Activated T-cell treated with anti-CD3 and anti-CD28 coated beads, Interleukin-2, amount 50 U/mL, for 48 hours (primary cell): ENCODE measurements at places on chromosomes 2 and 18.

GRCh38 chr2:100780203-100781008, 39.5 kb upstream of the NPAS2 start:
- no peak for DNase-seq

- no peak for DNase-seq
Observed at GRCh38 chr2:229235131-229235914, 35.8 kb downstream of the PID1 start.

GRCh38 chr2:64454386-64455332, 697 bp downstream of the LGALSL start:
- DNase-seq = peak; percentile 73

DNA sequence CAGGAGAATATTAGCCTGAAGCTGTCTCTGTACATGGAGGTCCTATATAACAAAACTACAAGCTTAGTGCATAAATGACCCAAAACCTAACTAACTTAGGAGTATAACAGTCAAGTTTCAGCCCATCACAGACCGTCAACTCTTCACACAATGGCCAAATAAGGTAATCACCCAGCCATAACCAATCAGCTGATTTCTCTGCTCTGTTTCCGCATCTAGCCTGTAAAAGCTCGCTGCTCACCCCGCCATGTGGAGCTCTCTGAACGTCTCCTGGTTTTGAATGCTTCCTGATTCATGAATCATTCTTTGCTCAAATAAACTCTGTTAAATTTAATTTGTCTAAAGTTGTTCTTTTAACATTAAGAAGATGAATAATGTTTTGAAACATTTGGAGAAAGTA, 593.6 kb downstream of the TMX3 start:
- DNase-seq = no peak

DNA sequence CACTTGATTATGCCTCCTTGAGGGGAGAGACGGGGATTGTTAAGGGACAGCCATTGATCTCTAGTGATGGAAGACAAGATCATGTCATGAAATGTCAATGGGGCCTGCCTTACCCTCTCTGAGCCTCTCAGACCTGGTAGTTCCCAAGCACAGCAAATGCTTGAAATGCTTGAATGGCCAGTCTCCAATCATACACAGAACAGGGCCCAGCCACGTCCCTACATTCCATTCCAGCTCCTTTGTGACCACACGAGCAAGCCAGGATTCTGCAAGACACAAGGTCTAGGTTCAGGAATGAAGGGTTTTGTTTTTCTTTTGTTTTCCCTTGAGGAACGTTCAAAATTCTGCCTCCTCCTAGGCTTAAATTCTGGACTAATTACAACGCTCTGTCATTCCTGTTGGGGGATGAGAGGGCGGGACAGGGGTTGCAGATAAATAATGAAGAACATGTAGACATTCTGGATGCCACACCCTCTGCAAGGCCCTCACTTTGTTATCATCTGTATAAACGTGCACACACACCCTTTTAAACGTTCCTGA, 98.1 kb upstream of the YPEL5 start:
- DNase-seq = no peak

GRCh38 chr2:7119132-7119835, 202.1 kb downstream of the RNF144A start:
- no peak for DNase-seq

DNA sequence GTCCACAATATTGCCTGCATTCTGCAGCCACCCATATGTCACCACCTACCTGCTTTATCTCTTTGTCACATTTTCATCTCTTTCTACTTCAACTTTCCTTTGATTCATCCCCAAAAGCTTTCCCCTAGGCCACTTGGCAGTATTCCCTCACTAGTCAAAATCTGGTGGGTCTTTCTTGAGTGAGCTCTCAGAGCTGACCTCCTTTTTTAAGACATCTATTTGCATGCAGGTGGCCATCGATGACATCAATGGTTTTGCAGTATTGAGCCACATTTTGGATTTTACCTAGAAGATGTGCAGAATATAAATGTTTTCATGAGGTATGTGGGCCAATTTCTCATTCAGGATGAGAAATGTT, 133.4 kb upstream of the REG3A start:
- no peak for DNase-seq

- DNase-seq = no peak
Observed at GRCh38 chr2:15273452-15273851, 287.7 kb downstream of the NBAS start.

GRCh38 chr2:53422979-53423378, 344.6 kb upstream of the CHAC2 start:
- DNase-seq = peak; percentile 17

DNA sequence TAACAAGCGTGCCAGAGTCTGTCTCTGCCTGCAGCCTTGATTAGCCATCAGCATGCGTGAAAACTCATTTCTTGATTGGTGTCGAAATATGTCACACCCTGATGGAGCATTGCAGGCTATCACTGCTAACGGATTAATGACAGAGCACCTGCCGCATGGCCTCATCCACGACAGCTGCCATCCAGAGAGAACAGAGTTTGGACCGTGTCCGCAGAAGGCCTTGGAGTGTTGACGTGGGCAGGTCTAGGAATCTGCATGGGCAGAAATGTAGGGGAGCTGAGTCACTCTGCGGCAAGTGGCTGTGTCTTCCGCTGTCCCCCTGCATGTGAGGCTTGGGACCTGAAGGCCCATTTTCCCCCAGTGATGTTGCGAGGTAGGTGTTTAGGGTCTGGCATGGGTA, 43.0 kb downstream of the KLHL29 start:
- DNase-seq = peak; percentile 5

DNA sequence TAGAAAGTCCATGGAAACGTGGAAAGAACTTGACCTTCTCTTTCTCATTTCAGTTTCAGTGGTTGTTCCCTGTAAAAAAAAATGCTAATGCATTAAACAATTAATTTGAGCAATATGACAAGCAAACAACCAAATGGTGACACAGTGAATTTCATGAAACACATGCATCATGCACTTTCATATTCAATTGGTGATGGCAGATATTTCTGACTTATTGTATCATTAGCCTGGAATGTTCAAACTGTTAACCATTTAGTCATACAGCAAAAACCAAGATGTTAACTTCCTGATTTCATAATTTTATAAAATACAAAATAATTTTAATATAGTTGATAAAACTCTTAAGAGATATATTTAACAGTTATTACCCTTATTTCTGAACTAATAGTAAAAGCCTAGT, 85.5 kb downstream of the SCN1A start:
- DNase-seq = no peak

GRCh38 chr18:26183395-26184112, 42.7 kb upstream of the TAF4B start:
- no peak for DNase-seq

GRCh38 chr2:172555272-172555521, 693 bp upstream of the PDK1 start:
- no peak for DNase-seq

GRCh38 chr18:32156855-32157254, 33.0 kb upstream of the MEP1B start:
- no peak for DNase-seq

GRCh38 chr2:144381716-144382115, 138.2 kb downstream of the ZEB2 start:
- no peak for DNase-seq

GRCh38 chr2:233189025-233189424, 62.4 kb upstream of the ATG16L1 start:
- no peak for DNase-seq

DNA sequence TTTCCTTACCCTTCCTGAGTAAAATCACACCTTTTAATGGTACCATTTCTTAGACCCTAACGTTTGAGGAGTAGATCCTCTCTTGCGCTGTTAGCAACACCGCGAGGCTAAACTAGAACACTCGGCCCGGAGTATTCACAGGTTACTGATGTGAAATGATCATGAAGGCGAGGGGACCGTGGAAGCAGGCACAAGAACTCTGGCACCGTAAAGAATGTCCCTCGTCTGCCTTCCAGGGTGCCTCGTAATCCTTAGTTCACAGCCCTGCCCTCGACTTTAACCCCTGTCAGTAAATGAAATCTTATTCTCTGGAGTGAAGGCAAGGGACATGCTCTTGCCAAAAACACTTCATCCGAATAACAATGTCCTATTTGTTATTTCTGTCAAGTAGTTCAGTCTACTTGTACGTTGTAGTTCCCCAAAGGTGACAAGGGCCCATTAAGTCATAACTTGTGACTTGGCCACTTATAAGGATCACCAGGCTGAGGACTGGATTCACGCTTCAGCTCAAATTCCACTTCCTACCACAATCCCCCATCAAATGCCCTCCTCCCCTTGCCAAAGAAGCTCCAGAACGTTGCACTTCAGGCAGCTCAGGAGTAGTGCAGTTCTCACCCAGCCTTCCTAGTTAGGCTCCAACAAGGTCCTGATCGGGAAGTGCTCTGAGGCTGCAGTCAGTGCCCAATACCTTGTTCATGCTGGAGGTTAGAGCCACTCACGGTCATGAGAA, 43.3 kb upstream of the ITM2C start:
- DNase-seq = no peak

DNA sequence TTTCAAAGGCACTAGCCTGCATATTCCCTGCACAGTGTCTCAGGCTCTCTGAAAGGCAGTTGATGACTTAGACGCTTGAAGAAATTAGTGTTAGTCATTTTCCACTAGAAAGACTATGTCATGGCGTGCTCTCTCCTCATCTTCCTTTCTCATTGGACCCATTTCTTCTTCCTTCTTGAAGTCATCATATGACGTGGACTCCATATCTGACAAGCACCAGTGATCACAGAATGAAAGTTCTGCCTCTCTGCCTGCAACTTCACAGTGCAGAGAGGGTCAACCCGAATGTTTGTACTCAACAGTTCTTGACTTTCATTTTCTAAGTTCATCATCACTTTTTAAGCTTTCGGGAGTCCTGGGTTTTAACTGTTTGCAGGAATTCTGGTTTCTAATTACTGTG, 63.7 kb upstream of the CYRIA start:
- DNase-seq = no peak

DNA sequence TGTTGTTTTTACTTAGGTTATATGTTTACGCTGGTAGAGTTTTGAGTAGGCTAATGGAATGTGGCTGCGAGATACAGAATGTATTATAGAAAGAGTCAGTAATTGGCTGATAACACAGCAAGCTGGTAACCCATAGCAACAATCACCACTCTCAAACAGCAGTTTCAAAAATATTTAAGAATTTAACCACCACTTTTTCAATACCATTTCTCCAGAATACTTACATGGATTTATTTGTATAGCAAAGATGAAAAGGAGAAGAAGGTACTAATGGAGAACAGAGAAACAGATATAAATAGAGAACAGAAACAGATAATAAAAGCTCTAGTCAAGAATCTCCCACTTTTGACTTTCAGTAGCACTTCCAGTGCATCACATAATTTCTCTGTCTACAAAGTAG, 188.3 kb upstream of the SLC39A10 start:
- DNase-seq = no peak

DNA sequence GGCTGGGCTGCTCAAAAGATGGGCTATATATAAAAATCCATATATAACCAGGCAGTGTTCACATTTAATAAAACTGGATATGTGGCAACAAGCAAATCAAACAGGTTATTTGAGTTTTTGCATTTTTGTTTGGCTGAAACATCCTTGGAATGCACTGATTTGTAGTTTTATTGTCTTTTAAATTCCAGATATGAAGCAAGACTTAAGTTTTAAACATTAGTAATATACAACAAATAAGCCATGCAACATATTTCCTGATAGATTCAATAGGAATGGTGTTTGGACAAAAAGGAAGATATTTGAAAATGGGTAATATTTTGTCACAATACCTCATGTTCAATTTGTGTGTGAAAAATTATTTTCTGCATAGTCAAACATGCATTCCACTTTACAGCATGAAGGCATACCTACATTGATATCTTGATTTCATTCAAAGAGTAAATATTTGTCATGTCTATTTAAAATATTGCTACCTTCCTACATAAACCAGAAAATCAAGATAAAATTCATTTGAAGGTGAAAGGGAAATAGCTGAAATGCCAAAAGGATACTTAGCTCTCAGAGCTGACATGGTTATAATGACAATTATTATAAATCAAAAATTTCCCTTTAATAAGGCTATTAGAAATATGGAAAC, 132.3 kb upstream of the NETO1 start:
- no peak for DNase-seq

- no peak for DNase-seq
Observed at GRCh38 chr2:64326578-64327050, 127.3 kb upstream of the LGALSL start.

- no peak for DNase-seq
Observed at GRCh38 chr2:117536139-117536538, 278.4 kb upstream of the DDX18 start.
